ENCODE measurements at places on chromosomes 3 and 15.
A peak's percentile ranks its signal among the peaks of the same experiment; 100 is the strongest.

- H3K4me1 ChIP-seq, result no peaks in the 10 kb centered on the region
- H3K27me3 ChIP-seq, result no peaks in the 10 kb centered on the region
- H3K4me3 ChIP-seq, result no peak overlapping the region
- H3K27ac ChIP-seq, result no peak overlapping the region
- DNase-seq, result no peak
- H3K36me3 ChIP-seq, result no peaks in the 10 kb centered on the region
These were observed 203.3 kb upstream of the GRM7 start for GRCh38 chr3:6657591-6657990.

DNA sequence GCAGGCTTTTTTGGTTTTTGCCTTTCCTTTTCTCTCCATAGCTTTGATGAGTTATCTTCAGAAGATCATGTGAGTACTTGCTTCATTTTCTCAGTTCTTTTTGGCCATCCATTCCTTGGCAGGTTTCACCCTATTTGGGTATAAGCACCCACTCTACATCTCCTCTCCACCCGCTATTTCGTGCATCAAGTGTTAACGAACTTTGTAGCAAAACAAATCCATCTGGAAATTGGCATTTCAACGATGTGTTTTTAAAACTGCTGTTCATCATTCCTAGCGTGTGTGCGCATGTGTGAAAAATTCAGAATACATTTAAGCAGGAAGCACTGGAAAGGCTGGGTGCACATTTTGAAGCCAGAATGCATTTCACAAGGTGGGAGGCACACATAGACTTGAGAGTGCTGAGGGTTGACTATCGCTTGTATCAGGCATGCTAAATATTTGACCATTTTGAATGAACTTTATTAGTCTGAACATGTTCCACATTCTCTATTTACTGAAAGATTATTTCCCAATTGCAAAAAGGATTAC is 89.7 kb upstream of the FHIT start:
- H3K36me3 ChIP-seq, result no peaks in the 10 kb centered on the region
- no peak for DNase-seq
- H3K27me3 ChIP-seq, result no peaks in the 10 kb centered on the region
- no peak overlapping the region for H3K27ac ChIP-seq
- H3K4me3 ChIP-seq, result no peak overlapping the region

GRCh38 chr3:192417017-192417416 is 310.3 kb downstream of the FGF12 start:
- no peak overlapping the region for H3K27ac ChIP-seq
- no peaks in the 10 kb centered on the region for H3K27me3 ChIP-seq
- H3K36me3 ChIP-seq, result no peaks in the 10 kb centered on the region
- DNase-seq, result no peak
- H3K4me1 ChIP-seq, result no peaks in the 10 kb centered on the region

- H3K27me3 ChIP-seq, result no peaks in the 10 kb centered on the region
- H3K4me1 ChIP-seq, result no peaks in the 10 kb centered on the region
- no peaks in the 10 kb centered on the region for H3K36me3 ChIP-seq
- H3K27ac ChIP-seq, result no peak overlapping the region
These were observed 7.0 kb downstream of the ADIPOQ start for GRCh38 chr3:186849374-186849975.

GRCh38 chr15:55588070-55588814 is at the start of gene PYGO1:
TSS of gene PYGO1 (minus strand) at chr15:55588345. CDS start at chr15:55587883, 462 bp downstream.
- H3K36me3 ChIP-seq, result no peaks in the 10 kb centered on the region
- no peaks in the 10 kb centered on the region for H3K4me1 ChIP-seq
- H3K27me3 ChIP-seq, result no peaks in the 10 kb centered on the region
- peak; percentile 48 for DNase-seq

DNA sequence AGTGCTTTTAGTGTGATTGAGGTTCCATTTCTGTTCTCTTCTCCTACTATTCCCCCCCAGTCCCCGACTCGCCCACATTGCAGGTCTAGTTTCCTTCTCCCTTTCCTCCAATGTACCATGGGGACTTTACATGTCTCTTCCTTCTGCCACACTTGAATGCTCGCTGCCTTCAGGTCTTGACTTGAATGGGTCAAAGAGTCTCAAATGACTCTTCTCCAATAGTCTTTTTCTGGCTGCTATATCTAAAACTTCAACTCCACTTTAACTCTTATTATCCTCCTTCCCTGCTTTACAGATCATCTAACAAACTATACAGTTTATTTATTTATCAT is 213.9 kb upstream of the SLC2A2 start:
- H3K27ac ChIP-seq, result no peak overlapping the region
- no peak for DNase-seq
- H3K27me3 ChIP-seq, result no peaks in the 10 kb centered on the region
- H3K36me3 ChIP-seq, result no peaks in the 10 kb centered on the region
- H3K4me3 ChIP-seq, result no peak overlapping the region

DNA sequence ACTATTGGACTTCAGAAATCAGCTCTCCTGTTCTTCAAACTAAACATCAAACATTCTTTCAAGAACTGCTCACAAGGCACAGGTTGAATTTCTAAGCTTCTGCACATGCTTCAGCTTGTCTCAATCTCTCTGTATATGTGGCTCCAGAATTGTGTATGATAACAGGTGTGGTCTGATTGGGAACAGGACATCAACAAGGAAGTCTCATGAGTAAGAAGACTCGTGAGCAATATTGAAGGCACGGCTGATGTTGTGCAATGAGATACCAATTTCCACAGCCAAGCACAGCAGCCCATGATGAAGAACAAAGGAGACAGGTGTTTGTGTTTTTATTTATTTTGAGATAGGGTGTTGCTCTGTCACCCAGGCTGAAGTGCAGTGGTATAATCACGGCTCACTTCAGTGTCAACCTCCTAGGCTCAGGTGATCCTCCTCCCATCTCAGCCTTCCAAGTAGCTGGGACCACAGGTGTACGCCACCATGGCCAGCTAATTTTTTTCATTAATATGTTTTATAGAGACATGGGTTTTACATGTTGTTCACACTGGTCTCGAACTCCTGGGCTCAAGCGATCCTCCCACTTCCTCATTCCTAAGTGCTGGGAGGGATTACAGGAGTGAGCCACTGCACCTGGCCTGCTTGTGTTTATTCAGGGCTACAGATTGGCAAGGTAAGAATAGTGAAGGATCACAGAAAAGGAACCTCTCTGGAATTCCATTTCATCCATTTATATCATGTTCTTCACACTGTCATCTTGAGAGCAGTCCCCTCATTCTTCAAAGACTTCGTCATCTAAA is 32.2 kb upstream of the ABHD17C start:
- H3K4me3 ChIP-seq, result no peak overlapping the region
- no peak overlapping the region for H3K27ac ChIP-seq
- H3K36me3 ChIP-seq, result no peaks in the 10 kb centered on the region
- H3K4me1 ChIP-seq, result no peaks in the 10 kb centered on the region

DNA sequence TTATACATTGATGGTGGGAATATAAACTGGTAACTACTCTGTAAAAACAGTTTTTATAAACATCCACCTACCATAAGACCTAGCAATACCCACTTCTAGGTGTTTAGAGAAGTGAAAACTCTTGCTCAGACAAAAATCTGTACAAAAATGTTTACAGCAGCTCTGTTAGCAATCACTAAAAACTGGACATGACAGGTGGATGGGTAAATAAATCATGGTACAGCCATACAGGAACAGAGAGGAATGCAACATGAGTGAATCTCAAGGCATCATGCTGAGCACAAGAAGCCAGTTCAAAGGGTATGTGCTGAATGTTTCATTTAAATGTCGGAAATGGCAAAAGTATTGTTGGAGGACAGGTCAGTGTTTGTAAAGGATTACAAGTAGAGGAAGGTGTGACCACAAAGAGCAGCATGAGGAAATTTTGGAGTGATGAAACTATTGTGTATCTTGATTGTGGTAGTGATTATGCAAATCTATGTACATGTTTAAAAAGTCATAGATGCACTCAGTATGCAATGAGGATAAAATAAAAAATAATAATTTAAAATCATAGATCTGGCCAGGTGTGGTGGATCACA is 2.8 kb upstream of the RNU5A-1 start:
- no peaks in the 10 kb centered on the region for H3K27me3 ChIP-seq
- no peaks in the 10 kb centered on the region for H3K36me3 ChIP-seq
- no peak for DNase-seq
- no peak overlapping the region for H3K4me3 ChIP-seq
- no peak overlapping the region for H3K27ac ChIP-seq

DNA sequence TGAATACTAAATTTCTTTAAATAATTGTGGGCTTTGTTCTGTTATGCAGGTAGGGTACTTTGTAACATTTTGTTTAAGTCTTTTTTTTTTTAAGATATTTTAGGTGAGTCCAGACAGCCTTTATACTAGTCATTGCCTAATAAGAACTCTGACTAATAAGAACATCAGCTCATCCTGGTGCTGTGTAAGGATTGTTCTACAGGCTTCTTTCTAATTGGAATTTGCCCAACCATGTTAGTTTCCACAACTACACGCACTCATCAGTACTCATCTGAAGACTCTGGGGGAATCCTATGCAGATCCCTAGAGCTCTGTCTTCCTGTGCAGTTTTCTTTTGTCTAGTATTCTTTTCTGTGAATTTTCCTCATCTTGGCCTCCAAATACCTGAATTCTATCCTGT is 741.8 kb downstream of the IGSF11 start:
- no peaks in the 10 kb centered on the region for H3K27me3 ChIP-seq
- no peaks in the 10 kb centered on the region for H3K4me1 ChIP-seq
- H3K36me3 ChIP-seq, result no peaks in the 10 kb centered on the region
- DNase-seq, result no peak
- no peak overlapping the region for H3K27ac ChIP-seq

GRCh38 chr3:55333923-55334322 is 153.2 kb downstream of the WNT5A start:
- no peaks in the 10 kb centered on the region for H3K36me3 ChIP-seq
- no peaks in the 10 kb centered on the region for H3K27me3 ChIP-seq
- no peaks in the 10 kb centered on the region for H3K4me1 ChIP-seq
- DNase-seq, result no peak

DNA sequence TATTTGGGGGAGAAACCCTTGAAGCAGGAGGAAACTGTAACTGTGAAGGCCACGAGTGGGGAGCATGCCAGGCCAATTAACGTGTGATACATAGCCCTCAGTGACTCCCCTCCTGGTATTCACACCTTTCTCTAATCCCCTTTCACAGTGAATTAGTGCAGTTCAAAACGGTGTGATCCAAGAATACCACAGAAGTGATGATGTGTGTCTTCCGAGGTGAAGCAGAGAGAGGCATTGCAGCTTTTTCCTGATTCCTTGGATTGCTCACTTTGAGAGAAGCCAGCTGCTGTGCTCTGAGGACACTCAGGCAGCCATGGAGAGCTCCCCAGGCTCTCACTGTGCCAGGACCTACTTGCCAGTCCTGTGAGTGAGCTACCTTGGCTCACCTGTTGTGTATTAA is 17.3 kb downstream of the NIPA2 start:
- H3K27ac ChIP-seq, result no peak overlapping the region
- DNase-seq, result no peak
- H3K4me3 ChIP-seq, result no peak overlapping the region
- H3K27me3 ChIP-seq, result no peaks in the 10 kb centered on the region

DNA sequence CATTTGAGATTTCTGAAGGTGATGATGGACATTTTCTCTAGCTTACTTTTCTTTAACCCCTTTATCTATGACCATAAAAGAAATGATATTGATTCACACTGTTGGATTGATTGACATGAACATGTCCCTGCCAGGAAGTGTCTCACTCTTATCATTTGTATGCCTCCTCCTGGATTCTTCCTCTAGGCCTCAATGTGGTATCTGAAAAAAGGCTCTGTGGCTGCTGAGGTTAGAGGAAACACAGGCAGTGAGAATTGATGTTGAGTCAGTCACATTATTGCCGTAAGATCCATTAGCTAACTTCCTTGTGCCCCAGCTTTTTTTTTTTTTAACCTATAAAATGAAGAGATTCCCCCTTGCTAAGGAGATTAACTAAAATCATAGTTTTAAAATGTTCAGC is 8.0 kb upstream of the THRB start:
- no peaks in the 10 kb centered on the region for H3K27me3 ChIP-seq
- no peak overlapping the region for H3K4me3 ChIP-seq
- no peak overlapping the region for H3K27ac ChIP-seq
- peaks cover 1% of the 10 kb centered on the region for H3K4me1 ChIP-seq

- H3K27me3 ChIP-seq, result no peaks in the 10 kb centered on the region
- no peaks in the 10 kb centered on the region for H3K4me1 ChIP-seq
- no peaks in the 10 kb centered on the region for H3K36me3 ChIP-seq
- H3K27ac ChIP-seq, result no peak overlapping the region
- H3K4me3 ChIP-seq, result no peak overlapping the region
These were observed 246.8 kb downstream of the NFKBIZ start for GRCh38 chr3:102096066-102096465.

- no peaks in the 10 kb centered on the region for H3K27me3 ChIP-seq
- no peak for DNase-seq
- no peak overlapping the region for H3K4me3 ChIP-seq
- H3K27ac ChIP-seq, result no peak overlapping the region
- H3K36me3 ChIP-seq, result no peaks in the 10 kb centered on the region
These were observed 61.8 kb downstream of the ZBBX start for GRCh38 chr3:167318306-167318705.

GRCh38 chr3:51673802-51674654 is 3.0 kb downstream of the TEX264 start:
- no peaks in the 10 kb centered on the region for H3K27me3 ChIP-seq
- peaks cover 8% of the 10 kb centered on the region for H3K36me3 ChIP-seq
- no peak overlapping the region for H3K4me3 ChIP-seq
- H3K27ac ChIP-seq, result no peak overlapping the region

DNA sequence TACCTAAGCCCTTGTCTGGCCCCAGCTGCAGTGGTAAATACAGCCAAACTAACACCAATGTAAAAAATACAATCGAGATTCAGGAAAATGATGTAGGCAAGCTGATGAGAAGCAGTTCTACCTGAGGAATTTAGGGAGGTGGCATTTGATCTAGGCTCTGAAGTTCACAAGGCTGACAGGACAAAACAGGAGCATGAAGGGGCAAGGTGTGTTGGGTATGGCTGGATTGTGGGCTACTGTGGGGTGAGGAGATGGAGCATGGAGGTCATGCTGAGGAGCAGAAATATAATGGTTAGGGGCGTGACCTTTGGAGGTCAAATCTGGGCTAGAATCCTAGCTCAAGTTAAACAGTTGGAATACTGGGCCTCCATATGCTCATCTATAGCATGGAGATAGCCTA is 6.5 kb downstream of the NDUFB4 start:
- peaks cover 18% of the 10 kb centered on the region for H3K4me1 ChIP-seq
- H3K27ac ChIP-seq, result no peak overlapping the region
- no peaks in the 10 kb centered on the region for H3K27me3 ChIP-seq
- H3K36me3 ChIP-seq, result peaks cover 48% of the 10 kb centered on the region
- no peak overlapping the region for H3K4me3 ChIP-seq
- no peak for DNase-seq

DNA sequence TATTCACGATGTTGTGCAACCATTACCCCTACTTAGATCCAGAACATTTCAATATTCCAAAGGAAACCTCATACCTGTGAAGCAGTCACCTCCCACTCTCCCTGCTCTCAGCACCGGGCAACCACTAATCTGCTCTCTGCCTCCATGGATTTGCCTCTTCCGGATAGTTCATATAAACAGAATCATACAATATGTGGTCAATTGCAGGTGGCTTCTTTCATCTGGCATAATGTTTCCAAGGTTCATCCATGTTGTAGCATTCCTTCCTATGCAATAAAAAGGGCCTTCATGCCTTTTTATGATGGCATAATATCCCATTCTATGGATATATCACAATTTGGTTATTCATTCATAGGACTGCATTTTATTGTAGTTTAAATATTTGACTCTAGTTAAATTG is 23.9 kb downstream of the CA12 start:
- H3K4me1 ChIP-seq, result no peaks in the 10 kb centered on the region
- H3K27me3 ChIP-seq, result no peaks in the 10 kb centered on the region
- DNase-seq, result no peak
- no peak overlapping the region for H3K27ac ChIP-seq
- no peaks in the 10 kb centered on the region for H3K36me3 ChIP-seq

GRCh38 chr15:33517944-33518343 is 207.2 kb downstream of the RYR3 start:
- no peaks in the 10 kb centered on the region for H3K36me3 ChIP-seq
- no peaks in the 10 kb centered on the region for H3K4me1 ChIP-seq
- H3K27ac ChIP-seq, result no peak overlapping the region
- no peak for DNase-seq

GRCh38 chr3:177705976-177706823 is 508.9 kb upstream of the TBL1XR1 start:
- no peak overlapping the region for H3K4me3 ChIP-seq
- DNase-seq, result peak; percentile 54
- H3K36me3 ChIP-seq, result no peaks in the 10 kb centered on the region

Data from stomach (tissue), 19 donors.